Prostate gland (tissue), 2 donors: ENCODE measurements at places on chromosomes 2 and 18.
A peak's percentile ranks its signal among the peaks of the same experiment; 100 is the strongest.

GRCh38 chr2:235900631-235901030, 267.6 kb downstream of the GBX2 start:
- no peak for DNase-seq

GRCh38 chr18:8232791-8233190, 376.4 kb upstream of the RAB12 start:
- peak; percentile 45 for DNase-seq

DNA sequence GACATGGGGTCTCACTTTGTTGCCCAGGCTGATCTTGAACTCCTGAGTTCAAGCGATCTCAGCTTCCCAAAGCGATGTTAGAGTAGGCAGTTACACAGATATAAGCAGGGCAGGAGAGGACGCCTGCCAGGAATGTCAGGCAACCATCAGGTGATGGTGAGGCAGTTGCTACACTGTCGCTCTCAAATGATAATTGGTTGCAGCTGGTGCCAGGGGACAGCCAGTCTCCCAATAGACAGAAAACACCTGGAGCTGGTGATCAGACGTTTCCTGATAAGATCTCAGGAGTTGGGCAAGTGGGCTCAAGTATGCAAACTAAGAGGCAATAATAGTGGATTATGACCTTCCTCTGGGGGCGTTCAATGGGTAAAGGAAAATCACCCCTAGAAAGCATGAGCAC, 163.1 kb upstream of the RGPD4 start:
- no peak for DNase-seq

DNA sequence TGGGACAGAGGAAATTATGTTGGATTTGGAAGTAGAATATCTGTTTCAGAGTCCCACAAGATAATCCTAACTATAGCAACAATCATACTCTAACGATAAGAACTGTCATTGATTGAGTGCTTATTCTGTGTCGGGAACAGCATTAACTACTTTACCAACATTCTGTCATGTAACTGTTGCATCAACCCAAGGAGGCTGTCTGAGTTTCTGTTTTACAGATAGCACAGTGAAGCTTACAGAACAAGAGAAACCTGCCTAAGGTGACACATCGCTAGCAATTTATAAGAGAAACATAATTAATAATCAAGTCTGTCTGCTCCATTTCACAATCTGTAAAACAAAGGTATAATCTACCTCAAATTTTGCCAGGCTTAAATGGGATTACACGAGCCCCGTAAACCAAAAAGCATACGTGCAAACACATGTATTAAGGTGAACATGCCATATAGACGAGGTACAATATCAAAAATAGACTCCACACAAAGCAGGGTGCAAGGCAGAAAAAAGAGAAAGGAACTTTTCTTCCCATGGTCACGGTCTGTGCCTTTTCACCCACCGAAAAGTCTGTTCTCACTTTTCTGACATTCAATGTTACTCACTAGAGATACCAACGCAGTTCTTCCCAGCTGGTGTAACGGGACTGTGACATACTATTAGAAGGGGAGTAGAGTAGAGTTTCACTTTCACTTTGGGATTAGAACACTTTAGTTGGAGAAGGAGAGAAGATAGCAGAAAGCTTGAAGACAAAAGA, 37.2 kb upstream of the SLC8A1 start:
- DNase-seq = no peak

DNA sequence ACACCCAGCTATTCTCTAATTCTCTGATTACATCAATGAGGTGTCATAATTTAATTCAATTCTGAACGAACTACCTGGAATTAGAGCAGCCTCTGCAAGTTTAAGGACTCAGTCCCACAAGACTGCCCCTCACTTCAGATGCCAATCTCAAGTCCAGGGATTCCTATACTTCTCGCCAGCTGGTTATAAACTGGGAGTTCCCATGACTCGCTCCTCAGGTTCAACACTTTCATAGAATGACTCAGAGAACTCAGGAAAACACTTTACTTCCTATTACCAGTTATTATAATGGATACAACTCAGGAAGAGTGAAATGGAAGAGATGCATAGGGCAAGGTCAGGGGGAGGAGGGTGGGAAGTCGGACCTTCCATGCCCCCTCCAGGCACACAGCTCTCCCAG, 112.3 kb upstream of the ATP5MC3 start:
- DNase-seq = no peak

GRCh38 chr2:229335877-229336346, 64.8 kb upstream of the PID1 start:
- no peak for DNase-seq
